Transverse colon (tissue), 4 donors: ENCODE measurements at places on chromosomes 1 and 21.

DNA sequence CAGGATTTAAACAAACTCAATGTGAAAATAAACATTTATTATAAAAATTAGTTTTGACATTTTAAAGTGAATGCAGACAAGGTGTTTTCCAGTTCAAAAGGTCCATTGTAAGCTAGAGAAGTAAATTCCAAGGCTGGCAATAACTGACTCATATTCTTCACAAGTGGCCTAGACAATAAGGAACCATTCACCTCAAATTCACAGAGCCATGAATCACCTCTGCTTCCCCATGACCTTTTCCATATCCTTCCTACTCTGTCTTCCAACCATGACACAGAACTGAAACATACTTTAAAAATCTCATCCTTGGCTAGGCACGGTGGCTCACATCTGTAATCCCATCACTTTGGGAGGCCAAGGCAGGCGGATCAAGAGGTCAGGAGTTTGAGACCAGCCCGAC, 24.8 kb downstream of the F11R start:
- DNase-seq = no peak

DNA sequence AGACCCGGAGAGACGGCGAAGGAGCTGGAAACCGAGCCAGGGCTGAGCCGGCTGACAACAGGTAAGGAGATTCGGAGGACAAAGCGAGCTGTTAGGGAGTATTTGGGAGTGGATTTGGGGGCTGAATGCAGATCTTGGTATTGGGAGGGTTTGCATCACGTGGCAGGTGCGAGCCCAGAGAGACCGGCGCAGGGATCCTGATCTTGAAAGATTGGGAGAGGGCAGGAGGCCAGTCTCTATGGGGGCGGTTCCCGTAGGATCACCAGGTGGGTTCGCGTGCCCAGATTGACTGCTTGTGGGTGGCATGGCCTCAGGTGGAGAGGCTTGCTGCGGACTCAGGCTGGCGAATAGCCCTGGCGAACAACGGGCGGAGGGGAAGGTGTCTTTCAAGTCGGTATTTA, 204 bp downstream of the CIART start:
- no peak for DNase-seq

DNA sequence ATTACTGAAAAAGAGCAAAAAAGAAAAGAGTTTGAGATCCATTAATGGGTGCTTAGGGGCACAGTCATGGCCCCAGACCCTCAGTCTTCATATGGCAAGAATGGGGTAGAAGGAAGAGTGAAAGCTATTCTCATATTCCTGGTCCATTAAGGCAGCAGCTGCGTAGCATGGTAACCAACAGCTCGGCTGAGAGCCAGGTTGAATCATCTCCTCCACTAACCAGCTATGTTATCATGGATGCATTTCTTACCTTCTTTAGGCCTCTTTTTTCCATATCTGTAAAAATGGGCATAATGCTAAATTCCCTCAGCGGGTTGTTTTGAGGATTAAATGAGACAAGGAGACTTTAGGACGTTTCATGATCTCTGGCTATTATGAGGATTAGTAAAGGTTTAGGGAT, 15.0 kb upstream of the SARS1 start:
- DNase-seq = no peak

- no peak for DNase-seq
Observed at GRCh38 chr1:241611063-241611462, 29.1 kb downstream of the CHML start.

DNA sequence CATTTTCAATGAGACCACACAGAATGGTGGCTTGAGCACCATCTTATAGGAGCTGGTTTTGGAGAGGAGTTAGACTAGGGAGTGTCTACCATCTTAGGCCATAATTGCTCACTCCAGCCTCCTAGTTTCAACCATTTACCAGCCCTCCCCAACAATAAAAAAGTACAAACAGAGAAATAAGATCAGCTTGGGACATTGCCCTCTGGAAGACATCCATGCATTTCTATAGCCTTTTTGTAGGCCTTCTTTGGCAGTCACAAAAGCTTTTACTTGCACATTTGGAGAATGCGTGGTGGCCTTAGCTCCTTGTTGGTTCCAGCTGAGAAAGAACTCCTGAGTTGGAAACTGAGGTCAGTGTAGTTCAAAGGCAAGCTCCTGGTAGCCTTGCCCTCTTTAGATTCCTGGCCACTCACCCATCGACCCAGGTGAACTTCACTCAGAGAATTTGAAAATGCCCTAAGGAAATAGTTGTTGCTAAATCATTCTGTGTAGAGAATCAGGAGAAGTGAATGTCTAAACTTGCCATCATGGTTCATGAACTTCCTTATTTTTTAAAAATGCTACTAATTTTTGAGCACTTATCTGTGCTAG, 301.7 kb upstream of the PROX1 start:
- DNase-seq = no peak
